ENCODE measurements at places on chromosomes 6 and 20.

DNA sequence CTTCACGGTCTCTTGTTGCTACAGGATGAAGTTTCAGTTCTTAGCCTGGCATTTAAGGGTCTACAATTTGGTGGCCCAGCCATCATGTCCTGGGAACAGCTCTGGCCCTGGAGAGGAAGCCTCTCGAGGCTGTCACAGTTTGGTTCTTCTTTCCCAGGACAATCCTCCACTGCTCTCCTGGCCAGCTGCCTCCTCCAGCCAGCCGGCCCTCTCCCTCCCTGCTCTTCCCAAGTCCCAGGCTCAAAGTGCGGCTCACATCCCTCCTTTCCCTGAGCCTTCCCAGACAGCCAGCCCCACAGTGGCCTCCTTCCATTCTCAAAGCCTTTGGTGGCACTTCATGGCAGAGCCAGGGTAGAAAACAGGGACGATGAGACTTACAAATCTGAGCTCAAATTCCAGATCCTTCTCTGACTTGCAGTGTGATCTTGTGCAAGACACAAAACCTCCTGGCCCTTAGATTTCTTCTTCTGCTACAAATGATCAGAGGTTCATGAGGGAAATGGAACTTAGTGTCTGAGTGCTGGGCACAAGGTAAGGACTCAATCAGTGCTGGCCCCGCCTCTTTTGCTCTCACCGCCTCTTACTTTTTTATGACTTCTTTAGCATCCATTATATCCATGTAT is 223.8 kb upstream of the ECI2 start:
- DNase-seq, result no peak

DNA sequence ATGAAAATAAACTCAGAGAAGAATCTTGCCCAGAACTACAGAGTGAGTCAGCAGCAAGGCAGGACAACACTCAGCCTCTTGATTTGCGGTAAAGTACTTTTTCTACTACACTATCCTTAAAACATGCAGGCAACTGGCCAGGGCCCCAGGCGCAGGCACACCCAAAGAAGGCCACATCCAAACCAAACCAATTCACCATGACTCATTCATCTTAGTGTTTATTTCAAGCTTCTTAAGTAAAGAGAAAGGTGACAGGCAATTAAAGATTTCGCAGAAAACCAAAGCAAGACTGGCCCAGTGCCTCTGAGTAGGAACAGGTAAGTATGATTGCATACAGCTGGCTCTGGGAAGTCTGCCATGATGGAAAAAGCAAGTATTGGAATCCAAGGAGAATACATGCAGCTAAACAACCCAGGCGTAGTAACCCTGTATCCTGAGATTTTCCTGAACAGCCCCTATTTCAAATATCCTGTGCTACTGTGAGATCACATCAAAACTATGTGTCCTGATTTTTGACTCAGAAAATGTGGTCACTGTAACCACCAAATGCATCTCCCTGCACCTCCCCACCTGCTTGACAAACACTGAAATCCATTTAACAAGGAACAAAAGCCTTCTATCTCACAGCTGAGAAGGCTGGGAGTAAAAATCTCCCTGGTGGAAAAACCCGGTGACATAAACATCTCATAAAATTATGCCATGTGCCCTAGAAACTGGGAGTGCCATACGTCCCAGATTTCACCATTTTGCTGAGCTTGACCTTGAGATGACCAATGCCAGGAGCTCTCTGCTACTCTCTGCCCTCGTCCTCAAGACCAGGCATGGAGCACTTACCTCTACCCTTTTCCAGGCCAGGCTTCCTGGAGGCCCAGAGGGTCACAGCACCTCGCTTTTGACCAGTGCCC is 12.4 kb downstream of the WFDC3 start:
- no peak for DNase-seq

GRCh38 chr6:16216501-16217155 is 21.8 kb upstream of the GMPR start:
- DNase-seq, result no peak

DNA sequence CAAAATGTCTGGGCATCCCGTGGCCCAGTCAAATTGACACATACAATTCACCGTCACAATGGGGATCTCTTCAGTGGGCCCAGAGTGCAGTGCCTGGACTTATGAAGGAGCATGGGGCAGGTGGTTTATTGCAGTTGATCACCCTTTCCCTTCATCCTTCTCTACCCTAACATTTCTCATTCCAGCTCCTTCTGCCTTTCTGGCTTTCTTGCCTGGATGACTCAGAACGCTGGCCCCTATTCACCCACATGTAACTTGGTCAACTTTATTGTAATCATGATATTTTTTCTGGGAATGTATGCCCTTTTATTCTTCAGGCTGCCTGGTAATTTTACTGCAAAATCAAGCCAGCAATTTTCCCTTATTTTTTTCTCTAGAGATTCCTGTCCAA is 179.9 kb upstream of the DTNBP1 start:
- no peak for DNase-seq

DNA sequence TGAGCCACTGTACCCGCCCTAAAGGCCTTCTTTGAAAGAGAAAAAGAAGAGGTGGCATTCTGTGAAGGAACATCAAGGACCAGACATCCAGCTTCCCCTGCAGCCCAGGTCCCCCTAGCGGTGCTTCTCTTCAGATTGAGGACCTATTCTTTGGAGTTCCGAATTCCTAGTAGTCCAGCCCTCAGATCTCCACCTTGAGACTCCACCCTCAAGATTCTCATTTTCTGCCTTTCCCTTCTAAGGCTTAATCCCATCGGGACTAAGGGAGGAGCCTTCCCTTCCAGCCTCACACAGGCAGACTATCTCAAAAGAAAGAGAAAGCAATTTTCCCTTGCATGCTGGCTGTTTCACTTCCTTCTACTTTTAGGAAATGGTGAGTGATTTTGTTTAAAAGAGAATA is 32.5 kb downstream of the MUC22 start:
- DNase-seq, result peak; percentile 37

- DNase-seq, result no peak
Observed at GRCh38 chr20:50392138-50392866, 117.9 kb upstream of the PTPN1 start.

Measured in activated CD4-positive, alpha-beta T cell treated with anti-CD3 and anti-CD28 coated beads, Interleukin-2, amount 50 U/mL, for 48 hours (primary cell).